Activated naive CD4-positive, alpha-beta T cell treated with anti-CD3 and anti-CD28 coated beads, Interleukin-2, amount 50 U/mL, for 16 hours (primary cell): ENCODE measurements at places on chromosomes 7 and 10.

DNA sequence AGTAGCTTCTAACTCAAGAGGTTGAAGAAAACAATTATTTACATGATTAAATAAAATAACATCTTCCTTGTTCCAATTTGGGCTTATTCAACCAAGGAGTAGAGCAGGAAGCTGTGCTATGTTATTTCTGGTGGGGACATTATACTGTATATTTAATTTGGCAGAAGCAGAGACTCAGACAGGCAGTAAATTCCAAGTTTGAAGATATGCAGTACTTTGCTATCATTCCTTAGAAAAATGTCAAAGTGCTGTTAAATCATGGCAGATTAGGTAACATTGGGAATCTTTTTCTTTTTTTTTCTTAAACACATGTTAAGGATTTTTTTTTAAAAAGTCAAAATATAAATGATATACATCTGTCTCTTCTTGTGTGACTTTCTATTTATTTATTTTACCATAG lies 190.1 kb downstream of the SUGCT start:
- DNase-seq: no peak

DNA sequence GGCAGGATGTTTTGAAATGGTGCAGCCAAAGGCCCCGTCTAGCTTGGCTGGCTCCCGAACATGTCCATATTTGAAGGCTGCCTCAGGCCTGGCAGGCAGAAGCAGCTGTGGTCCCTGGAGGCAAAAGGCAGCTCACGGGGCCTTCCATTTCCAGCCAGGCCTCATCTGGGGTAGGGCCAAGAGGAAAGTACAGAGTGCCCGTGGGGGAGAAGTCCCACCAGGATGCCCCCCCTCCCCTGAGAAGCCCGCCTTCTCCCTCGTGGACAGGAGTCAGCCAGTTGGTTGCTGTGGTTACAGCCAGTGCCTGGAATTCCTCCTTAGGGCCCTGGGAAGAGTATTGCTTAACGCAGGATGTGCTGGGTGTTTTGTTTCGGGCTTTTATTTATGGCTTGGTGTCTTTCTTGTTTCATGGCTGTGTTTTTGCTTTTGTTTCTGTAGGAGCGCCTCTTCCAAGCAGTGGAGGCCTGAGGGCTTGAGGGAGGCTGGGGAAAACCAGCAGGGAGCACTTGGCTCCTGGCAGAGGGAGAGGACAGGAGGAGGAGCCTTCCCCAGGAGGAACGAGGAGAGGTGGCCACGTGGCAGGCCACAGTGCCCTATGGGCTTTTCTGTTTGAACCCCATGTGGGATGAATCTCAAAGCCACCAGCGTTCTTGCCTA lies 45.4 kb downstream of the CHST3 start:
- no peak for DNase-seq

DNA sequence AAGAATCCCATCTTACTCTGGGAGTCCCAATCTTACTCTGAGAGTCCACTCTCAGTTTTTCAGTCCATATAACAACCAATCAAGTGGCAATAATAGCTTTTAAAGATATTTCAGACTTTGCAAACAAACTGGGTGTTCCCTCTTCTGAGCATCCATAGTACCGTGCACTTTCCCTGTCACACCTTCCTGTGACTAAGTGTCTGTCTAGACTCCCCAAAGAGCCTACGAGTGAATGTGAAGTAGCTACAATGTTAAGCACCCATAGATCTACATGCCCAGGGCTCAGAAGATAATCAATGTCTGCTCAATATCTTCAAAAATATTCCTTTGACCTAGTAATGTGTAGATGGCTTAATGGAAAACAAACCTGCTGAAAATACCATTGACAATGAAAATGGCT lies 95.6 kb upstream of the ASAH2 start:
- no peak for DNase-seq

DNA sequence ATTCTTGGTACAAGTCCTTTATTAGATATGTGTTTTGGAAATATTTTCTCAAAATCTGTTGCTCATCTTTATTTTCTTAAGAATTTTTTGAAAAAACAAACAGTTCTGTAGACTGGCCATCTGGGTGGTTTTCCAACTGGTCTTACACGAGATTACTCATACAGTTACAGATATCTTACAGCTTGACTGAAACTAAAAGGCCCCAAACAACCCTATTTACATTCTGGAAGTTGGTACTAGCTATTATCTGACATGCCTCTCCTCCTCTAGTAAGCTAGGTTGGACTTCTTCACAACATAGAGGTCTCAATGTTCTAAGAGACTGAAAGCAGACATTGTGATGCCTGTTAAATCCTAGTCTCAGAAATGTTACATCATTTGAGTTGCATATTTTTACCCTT lies 52.0 kb downstream of the ZNF22 start:
- DNase-seq: no peak

DNA sequence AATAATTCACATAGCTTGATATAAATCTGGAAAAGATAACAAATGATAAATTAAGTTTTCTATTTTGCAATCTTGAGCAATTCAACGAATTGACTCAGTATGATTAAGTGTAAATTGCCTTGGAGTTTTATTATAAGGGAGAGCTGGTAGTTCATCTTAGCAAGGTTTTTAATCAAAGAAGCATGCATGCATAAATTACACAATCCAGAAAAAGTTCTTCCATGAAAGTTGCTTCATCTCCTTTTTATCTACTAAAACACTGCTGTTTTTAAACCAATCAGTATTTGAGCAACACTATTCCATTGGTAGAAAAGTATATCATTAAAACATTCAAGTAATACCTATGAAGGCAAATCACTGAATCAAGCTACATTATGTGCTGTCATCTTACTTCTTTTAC lies 47.6 kb downstream of the POT1 start:
- DNase-seq: no peak

GRCh38 chr7:140232957-140233917 lies 56.5 kb upstream of the KDM7A start:
- no peak for DNase-seq

DNA sequence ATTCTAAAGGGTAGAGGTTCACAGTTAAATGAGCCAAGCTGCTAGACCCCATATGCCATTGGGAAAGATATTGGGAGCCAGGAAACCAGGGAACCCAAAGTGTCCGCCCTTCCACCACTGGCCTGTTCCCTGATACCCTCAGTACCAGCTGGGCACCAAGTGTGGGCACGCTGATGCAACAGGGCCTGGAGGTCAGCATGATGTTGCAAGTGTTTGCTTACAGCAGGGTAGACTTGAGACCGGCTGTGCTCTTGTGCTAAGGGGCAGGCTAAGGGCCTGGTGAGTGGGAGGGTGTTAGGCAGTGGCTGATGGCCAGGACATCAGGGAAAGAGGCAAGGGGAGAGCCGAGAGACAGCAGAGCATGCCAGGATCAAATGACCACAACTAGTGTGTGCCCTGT lies 21.0 kb upstream of the MYL7 start:
- DNase-seq: no peak
